H1 (cell line): ENCODE measurements at places on chromosomes 3 and 15.
A peak's percentile ranks its signal among the peaks of the same experiment; 100 is the strongest.

DNA sequence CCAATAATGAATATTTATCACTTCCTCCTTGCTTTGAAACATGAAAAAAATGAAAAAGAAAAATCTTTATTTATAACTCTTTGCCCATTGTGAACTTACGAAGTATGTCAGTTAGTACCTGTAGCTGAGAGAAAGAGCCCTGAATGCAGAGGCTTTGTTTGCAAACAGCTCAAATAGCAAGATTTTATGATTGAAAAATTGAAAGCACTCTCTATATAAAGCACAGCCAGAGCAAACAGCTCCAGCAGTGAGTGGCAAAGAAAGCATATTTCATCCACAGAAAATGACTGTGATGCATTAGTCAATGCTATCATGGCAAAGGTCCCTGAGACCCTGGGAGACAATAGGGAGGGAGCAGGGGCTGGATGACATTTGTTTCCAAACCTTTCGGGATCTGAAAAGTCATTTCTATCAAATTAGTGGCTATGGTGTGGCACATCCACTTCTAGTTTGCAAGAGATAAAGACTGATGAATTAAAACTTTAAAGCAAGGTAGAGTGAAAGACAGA is 576.1 kb downstream of the OTOL1 start:
- no peaks in the 10 kb centered on the region for H3K4me1 ChIP-seq
- DNase-seq = no peak
- no peaks in the 10 kb centered on the region for H3K27me3 ChIP-seq
- H3K4me3 ChIP-seq = no peak overlapping the region

- H3K27ac ChIP-seq = no peak overlapping the region
- H3K4me3 ChIP-seq = no peak overlapping the region
- H3K36me3 ChIP-seq = no peaks in the 10 kb centered on the region
- no peak for DNase-seq
- H3K27me3 ChIP-seq = no peaks in the 10 kb centered on the region
These were observed 35.2 kb upstream of the ARL14 start for GRCh38 chr3:160641665-160642309.

- H3K27me3 ChIP-seq = no peaks in the 10 kb centered on the region
- no peak for DNase-seq
- H3K27ac ChIP-seq = no peak overlapping the region
These were observed 12.2 kb downstream of the PPARG start for GRCh38 chr3:12301031-12301430.

DNA sequence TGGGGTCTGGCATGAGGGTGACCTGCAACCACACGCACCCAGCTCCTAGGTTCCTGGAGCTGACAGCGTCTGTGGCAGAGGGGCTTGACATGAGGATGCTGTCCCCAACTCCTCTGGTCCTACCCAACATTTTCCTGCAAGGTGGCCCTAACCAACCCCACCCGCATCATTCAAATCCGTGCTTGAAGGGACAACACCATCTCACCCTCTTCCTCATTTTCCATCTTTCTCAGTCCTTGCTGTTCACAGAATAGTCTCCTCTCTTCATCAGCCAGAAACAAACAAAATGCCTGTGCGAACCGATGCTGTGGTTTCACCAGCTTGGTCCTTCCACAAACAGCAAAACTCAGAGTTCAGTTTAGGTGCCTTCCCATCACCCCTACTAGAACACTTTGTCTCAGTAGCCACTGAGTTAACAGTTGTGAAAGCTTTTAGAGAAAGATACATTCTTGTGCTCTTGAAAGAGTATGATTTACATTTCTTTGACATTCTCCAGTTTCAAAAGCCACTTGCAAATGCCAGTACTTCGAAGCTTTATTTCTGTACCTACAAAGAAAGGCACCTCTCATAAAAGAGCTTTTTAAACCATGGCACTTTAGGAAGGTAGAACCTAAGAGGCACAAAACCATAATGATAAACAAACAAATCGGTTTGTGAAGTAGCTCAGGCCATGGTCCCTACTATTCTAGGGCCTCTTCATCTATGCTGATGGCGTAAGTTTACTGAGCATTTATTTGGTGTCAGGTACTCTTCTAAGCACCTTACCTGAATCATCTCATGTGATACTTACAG is 360.1 kb downstream of the SHQ1 start:
- no peaks in the 10 kb centered on the region for H3K36me3 ChIP-seq
- H3K4me1 ChIP-seq = peaks cover 9% of the 10 kb centered on the region
- no peak overlapping the region for H3K27ac ChIP-seq
- H3K4me3 ChIP-seq = peak overlapping the region; percentile 22; the same call in 1 of the 2 replicates

DNA sequence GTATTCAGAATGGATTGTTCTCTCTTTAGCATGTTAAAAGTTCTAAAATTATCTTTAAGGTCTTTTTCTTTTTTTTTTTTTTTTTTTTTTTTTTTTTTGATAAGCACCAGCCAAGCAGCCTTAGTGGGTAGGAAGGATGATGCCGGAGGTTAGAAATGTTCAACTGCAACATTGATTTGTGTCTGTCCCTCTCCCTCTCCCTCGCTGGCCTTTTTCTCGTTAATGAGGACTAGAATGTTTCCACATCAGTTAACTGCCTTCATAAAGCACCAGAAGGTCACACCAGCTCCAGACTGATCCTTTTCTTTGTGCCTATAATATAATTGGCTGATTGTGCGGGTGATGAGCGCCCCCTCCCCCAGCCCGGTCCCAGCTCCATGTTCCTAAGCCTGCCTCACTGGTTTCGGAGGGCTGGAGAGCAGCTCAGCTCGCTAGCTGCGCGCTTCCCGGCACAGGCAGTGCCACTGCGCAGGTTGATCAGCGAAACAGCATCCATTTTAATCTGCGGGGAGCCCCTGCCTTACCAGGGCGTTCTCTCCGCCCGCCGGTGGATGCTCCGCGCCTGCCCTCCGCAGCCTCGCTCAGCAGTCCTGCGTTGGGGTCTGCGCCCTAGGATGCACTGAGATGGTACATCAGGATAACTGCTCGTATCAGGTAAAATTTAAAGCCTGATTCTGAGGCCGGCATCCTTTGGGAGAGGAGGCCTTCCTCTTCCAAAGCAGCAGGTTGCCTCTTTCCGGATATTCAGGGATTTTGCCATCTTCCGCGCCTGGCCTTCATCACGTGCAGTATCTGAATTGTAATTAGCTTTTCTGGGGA is 148.9 kb upstream of the IL12A start:
- H3K4me1 ChIP-seq = no peaks in the 10 kb centered on the region
- H3K27me3 ChIP-seq = no peaks in the 10 kb centered on the region
- peak within 1 kb of the TSS; percentile 93 for H3K27ac ChIP-seq
- H3K36me3 ChIP-seq = no peaks in the 10 kb centered on the region
- peak; percentile 76 for DNase-seq
- H3K4me3 ChIP-seq = peak within 1 kb of the TSS; percentile 84

DNA sequence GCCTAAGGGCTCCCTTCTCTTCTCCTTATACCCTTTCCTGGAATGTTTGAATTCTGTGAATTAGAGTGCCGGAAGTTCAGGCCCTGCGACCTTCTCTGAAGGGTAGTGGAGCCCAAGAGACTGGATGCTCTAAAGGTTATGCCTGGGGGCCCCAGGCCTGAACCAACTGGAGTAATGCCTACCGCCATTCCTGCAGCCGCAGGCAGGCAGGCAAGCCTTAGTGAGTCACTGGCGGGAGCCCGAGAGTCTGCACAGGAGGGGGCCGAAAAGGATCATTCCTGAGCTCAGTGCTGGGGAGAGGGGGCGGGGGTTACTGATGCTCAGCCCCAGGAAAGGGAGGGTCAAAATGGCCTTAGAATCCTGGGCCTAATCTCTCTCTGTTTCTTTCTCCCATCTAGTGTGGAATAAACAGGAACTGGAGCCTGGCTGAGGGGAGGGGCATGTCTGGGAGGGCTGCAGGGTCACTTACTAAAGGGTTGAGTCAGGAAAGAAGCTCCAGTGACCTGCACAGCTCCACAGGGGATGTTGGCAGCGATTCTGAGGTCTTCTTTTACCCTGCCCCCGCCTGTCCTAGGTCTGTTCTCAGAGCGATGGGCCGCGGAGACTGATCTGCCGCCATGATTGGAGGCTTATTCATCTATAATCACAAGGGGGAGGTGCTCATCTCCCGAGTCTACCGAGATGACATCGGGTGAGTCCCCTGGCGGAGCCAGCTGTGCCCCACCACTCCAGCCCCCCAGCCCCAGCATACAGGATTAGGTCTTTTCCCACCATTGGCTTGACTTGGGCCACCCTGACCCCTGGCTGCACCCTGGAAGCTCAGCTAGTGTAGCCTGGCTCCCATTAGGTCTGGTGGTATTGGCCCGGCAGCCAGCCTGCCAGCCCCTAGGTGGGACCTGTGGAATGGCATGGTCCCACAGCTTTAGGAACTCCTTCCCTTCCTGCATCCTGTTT is 2.0 kb downstream of the AP2M1 start:
- no peaks in the 10 kb centered on the region for H3K27me3 ChIP-seq
- peaks cover 14% of the 10 kb centered on the region for H3K4me1 ChIP-seq
- H3K27ac ChIP-seq = peak overlapping the region; percentile 87
- peaks cover 47% of the 10 kb centered on the region for H3K36me3 ChIP-seq
- DNase-seq = peak; percentile 85
- H3K4me3 ChIP-seq = peak overlapping the region; percentile 83

GRCh38 chr3:195766671-195767070 is 45.1 kb downstream of the MUC4 start:
- no peaks in the 10 kb centered on the region for H3K36me3 ChIP-seq
- DNase-seq = no peak
- H3K27ac ChIP-seq = no peak overlapping the region
- no peaks in the 10 kb centered on the region; the same call in 1 of the 2 replicates for H3K27me3 ChIP-seq

- DNase-seq = no peak
- no peak overlapping the region for H3K4me3 ChIP-seq
- no peaks in the 10 kb centered on the region for H3K27me3 ChIP-seq
- no peaks in the 10 kb centered on the region for H3K36me3 ChIP-seq
These were observed 35.4 kb upstream of the SCAANT1 start for GRCh38 chr3:63947594-63947993.

DNA sequence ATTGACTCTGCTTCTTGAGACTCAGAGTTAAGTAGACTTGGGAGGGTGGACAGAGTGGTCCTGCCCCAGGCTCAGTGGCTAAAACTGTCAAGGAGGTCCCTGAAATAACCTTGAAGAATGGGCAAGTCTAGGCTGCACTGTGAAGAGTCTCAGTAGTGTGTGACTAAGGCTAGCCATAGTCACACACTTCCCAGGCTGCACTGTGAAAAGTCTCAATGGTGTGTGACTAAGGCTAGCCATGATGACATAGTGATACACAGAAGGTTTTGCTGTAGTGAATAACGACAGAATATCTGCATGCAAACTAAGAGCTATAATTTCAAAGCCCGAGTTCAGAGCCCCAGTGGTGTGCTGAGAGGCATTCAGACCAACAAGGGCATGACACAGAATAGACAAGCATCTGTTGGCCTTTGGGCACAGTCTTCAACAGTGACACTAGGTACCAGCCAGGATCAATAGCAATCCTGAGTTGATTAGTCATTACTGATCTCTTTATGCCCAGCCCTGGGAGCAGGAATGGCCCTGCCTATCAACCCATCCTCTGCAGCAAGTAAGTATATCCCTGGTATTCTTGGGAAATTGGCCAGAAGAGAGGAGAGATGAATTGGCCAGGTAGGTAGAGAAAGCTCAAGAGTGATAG is 72.4 kb upstream of the BBX start:
- no peaks in the 10 kb centered on the region for H3K36me3 ChIP-seq
- no peak overlapping the region for H3K27ac ChIP-seq
- H3K4me3 ChIP-seq = no peak overlapping the region
- no peaks in the 10 kb centered on the region for H3K27me3 ChIP-seq
- H3K4me1 ChIP-seq = no peaks in the 10 kb centered on the region

GRCh38 chr3:31699309-31699953 is 166.7 kb downstream of the STT3B start:
- no peaks in the 10 kb centered on the region for H3K27me3 ChIP-seq
- DNase-seq = no peak
- H3K27ac ChIP-seq = no peak overlapping the region
- peaks cover 3% of the 10 kb centered on the region; the same call in 1 of the 2 replicates for H3K36me3 ChIP-seq

GRCh38 chr3:14730703-14731382 is 55.9 kb downstream of the C3orf20 start:
- no peak overlapping the region for H3K27ac ChIP-seq
- no peaks in the 10 kb centered on the region for H3K36me3 ChIP-seq
- no peak for DNase-seq
- no peaks in the 10 kb centered on the region for H3K27me3 ChIP-seq
- H3K4me1 ChIP-seq = no peaks in the 10 kb centered on the region

- no peak for DNase-seq
- H3K36me3 ChIP-seq = no peaks in the 10 kb centered on the region
- H3K27me3 ChIP-seq = no peaks in the 10 kb centered on the region
- no peak overlapping the region for H3K27ac ChIP-seq
- peaks cover 12% of the 10 kb centered on the region for H3K4me1 ChIP-seq
These were observed 239.9 kb upstream of the ATP10A start for GRCh38 chr15:26103002-26103404.

GRCh38 chr15:68192804-68193486 is 12.2 kb downstream of the CALML4 start:
- H3K36me3 ChIP-seq = peaks cover 21% of the 10 kb centered on the region; the same call in 1 of the 2 replicates
- no peak overlapping the region for H3K4me3 ChIP-seq
- H3K4me1 ChIP-seq = no peaks in the 10 kb centered on the region
- H3K27me3 ChIP-seq = no peaks in the 10 kb centered on the region
- DNase-seq = no peak

- DNase-seq = peak; percentile 98
- no peaks in the 10 kb centered on the region for H3K36me3 ChIP-seq
- H3K27me3 ChIP-seq = no peaks in the 10 kb centered on the region
- H3K27ac ChIP-seq = no peak overlapping the region
These were observed 70.7 kb upstream of the ABHD2 start for GRCh38 chr15:89017370-89018066.

DNA sequence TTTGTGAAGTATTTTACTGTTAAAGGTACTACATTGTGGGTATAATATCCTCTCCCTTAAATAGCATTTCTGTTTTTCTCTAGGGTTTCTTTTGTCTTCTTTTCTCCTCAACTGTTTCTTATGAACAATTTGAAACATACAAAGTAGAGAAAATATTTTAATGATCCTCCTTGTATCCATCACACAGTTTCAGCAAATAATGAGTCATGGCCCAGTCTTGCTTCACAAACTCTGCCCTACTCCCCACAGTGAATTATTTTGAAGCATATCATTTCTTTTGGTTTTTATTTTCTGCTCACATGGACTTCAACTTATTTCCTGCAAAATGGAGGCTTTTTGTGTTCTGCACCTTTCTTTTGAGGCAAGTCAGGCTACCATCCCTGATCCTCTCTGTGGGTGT is 6.1 kb upstream of the SCAANT1 start:
- H3K4me1 ChIP-seq = no peaks in the 10 kb centered on the region
- no peak overlapping the region for H3K4me3 ChIP-seq
- no peaks in the 10 kb centered on the region for H3K36me3 ChIP-seq
- DNase-seq = no peak
- H3K27ac ChIP-seq = no peak overlapping the region

DNA sequence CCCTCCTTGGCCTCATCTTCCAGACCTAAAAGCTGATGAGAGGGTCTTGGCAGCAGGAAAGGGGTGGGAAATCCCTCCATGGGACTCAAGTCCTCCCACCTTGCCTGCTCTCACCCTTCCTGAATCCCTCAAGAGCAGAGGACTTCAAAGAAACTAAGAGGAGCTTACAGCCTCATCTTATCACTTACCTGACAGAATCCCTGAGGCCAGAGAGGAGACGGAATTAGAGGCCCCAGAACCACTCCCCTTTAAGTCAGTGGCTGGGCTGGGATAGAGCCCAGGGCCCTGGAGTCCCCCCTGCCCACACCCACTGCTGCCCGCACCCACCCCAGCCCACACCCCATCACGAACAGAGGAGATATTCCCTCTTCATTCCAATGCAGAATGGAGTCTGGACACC is 15.2 kb downstream of the LOXL1 start:
- H3K4me1 ChIP-seq = no peaks in the 10 kb centered on the region
- no peaks in the 10 kb centered on the region for H3K36me3 ChIP-seq
- H3K27ac ChIP-seq = no peak overlapping the region
- H3K27me3 ChIP-seq = no peaks in the 10 kb centered on the region
- no peak overlapping the region for H3K4me3 ChIP-seq
